ENCODE measurements at places on chromosomes 4 and X.

- DNase-seq, result no peak
These were observed at the start of gene FAM114A1 for GRCh38 chr4:38867478-38868058. Gene FAM114A1 (plus strand): TSS chr4:38867806. CDS start chr4:38878079, 10,273 bp downstream.

DNA sequence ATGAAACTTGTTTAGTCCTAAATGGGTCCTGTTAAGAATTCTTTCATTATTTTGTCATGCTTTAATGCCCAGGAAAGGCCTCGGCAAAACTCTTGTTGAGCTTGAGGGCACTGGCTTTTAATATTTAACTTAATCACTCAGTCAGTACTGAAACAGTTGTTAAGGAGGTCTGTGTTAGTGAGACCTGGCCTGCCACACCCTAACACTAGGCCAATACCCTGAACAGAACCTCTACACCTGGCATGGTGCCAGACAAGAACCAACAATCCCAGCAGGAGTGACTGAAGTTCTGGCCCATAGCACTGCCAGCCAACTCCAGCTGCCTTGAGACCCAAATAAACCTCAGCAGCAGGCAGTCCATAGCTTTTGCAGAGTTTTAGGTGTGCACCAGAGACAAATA is 85.7 kb upstream of the ITM2A start:
- no peak for DNase-seq

GRCh38 chr4:42750091-42750490 is 93.2 kb upstream of the ATP8A1 start:
- DNase-seq, result no peak

DNA sequence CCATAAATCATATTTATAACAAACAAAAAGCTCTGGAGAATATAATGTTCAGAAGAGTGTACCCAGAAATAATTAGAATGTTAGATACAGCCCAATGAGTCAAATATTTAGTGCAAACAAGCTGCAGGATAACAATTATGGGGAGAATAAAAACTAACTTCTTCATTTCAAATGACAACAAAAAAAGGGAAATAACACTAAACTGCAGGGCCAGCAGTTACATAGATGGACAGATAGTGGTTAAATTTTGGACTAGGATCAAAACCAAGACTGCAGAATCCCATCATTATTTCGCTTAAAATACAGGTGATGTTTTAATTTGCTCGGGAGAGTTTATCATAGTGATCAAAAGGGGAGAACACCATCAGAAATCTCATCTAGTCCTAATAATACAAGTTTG is 617 bp upstream of the GPR34 start:
- DNase-seq, result no peak

DNA sequence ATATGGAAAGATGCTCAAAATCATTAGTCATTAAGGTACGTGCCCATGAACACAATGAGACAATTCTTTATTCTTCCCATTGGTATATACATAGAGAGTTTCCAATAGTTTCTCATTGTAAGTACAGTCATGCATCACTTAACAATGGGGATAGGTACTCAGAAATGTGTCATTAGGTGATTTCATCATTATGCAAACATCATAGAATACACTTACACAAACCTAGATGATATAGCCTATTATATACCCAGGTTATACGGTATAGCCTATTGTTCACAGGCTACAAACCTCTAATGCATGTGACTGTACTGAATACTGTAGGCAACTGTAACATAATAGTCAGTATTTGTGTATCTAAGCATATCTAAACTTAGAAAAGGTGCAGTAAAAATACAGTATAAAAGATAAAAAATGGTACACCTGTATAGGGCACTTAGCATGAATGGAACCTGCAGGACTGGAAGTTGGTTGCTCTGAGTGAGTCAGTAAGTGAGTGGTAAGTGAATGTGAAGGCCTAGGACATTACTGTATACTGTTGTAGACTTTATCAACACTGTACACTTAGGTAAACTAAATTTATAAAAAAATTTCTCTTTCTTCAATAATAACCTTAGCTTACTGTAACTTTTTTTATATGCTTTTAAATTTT is 49.6 kb downstream of the KLHL13 start:
- DNase-seq, result no peak

DNA sequence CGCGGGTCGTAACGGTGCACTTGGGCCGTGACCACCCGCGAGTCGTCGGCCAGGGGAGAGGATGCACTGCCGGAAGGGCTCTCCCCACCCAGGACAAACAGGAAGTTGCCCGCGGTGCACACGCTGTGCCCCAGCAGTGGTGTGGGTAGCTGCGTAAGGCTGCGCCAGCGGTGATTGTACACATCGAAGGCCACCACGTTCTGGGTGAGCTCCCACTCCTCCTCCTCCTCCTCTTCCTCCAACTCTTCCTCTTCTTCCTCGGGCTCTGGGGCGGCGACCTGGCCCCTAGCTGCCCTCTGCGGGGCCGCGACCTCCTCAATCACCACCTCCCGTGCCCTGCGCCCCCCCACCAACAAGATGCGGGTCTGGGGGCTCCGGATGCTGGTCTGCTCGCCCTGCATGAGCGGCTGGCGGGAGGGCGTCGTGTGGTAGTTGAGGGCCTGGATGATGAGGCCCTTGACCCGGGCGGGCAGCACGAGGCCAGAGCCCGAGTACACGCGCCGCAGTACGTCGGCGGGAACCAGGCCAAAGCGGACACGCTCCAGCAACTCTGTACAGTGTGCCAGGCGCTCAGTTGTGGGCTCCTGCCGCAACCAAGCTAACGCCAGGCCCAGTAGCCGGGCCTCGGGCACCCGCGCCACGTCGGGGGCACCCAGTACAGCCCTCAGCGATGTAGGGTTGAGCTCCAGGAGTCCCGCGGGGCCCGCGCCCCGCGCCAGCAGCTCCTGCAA is 1.4 kb downstream of the KLHL34 start:
- DNase-seq, result no peak

DNA sequence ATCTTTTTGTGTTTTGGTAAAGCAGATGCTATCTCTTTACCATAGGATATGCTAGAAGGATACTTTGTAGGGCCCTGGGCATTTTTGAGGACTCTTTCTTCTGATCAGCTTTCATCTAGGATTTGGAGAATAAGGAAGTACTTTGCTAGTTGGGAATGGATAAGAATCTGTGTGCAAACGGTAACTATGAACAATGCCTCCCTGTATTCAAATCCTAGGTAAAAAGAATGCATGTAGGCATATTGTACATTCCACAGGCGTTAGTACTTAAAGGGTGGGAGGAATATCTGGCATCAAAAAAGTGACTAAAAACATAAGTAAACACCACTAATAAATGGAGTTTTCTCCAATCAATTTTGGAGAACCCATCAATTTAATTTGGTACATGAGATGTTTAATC is 59.7 kb downstream of the SH3BGRL start:
- DNase-seq, result no peak

DNA sequence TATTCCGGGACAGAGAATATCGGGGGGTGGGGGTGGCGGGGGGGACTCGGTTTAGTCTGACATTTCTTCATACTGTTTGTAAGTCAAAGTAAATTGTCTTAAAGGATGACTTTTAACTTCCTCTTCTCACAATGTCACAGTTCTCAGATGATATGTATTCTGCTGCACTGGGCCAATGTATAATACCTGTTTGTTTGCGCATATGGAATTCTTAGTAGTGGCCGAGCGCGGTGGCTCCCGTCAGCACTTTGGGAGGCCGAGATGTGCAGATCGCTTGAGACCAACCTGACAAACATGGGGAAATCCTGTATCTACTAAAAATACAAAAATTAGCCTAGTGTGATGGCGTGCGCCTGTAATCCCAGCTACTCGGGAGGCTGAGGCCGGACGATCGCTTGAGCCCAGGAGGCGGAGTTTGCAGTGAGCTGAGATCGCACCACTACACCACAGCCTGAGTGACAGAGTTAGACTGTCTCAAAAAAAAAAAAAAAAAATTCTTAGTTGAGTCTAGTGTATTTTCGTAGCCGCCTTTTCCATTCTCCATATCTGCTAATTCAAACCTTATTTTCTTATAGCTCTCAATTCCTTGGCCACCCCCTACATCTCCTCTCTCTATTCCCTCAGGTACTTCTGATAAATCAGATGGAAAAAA is 851 bp downstream of the POLR2B start:
- no peak for DNase-seq

DNA sequence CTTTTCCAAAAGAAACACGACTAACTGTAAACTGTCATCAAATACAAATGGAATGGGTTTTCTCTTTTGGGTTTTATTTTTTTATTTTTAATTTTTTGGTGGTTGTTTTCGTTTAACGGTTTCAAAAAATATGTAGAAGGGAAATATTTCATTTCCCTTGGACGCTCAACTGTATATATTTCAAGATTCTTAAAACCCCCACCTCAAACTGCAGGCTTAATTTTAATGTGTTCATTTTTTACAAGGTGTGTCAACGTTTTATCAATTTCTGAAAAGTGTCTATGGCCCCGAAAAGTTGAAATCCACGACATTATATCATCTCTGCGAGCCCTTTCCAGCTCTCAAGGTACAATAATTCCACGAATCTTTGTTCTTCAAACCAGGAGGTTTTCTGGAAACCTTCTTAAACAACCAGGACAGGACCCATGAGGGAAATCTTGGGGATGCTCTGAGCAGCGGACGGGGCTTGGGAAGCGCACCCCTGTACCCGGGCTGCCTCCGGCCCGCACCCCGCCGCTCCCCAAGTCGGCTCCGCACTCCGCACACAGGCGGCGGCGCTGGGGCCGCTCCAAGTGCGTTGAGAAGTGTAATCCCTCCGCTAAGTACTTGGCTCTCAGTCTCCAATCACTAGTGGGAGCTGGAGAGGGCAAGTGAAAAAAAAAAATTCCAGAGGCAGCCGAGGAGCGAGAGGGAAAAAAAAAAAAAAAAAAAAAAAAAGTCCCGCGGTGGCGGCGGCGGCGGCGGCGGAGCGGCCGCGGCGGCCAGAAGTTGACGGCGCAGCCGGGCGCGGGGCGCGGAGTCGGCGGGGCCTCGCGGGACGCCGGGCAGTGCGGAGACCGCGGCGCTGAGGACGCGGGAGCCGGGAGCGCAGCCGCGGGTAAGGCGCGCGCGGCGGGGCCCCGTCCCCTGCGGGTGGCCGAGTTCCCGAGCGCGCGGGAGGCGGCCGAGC is at the start of gene BMPR1B:
TSS of gene BMPR1B (plus strand) at position 764 of the 949 bp plus-strand sequence. CDS start 346,470 bp downstream, outside the sequence.
- no peak for DNase-seq

DNA sequence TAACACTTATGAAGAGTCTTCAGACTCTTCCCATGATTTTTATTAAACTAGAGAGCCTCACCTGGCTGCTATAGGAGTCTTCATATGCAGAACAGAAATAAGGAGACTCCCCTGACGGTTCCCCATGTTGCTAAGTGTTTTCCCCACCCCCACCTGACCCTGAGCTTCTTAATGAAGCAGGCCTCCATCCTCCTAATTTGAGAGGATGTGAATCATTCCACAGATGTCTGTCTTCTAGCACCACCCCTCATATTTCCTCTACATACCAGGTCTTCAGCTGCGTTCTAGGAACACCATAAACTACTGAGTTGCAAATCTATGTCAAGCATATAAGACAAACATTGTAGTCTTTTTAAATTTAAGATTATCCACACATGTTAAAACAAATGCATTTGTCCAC is 36.9 kb downstream of the RP2 start:
- no peak for DNase-seq

GRCh38 chr4:125243789-125244397 is 70.9 kb upstream of the FAT4 start:
- DNase-seq, result no peak

- DNase-seq, result no peak
These were observed 374.4 kb upstream of the NWD2 start for GRCh38 chr4:36870121-36870520.

- no peak for DNase-seq
These were observed 653.9 kb upstream of the AADAT start for GRCh38 chr4:170743633-170744032.

- no peak for DNase-seq
These were observed 121.8 kb upstream of the C1GALT1C1 start for GRCh38 chrX:120751683-120752082.

DNA sequence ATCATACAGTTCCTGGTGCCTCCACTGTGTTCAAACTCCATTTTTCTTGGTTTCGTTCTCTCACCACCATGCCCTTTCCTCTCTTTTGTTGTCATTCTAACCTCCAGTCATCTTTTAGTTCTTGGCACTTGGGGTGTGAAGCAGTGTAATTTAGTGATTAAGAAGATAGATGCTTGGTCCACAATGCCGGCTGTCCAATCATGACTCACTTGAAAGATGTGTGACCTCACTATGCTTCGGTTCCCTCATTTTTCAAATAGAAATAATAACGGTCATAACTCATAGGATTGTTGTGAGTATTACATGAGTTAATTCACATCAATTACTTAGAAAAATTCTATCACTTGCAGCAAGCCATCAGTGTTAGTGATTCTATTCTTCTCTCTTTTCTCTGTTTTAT is 327.8 kb downstream of the ADGRL3 start:
- no peak for DNase-seq

- no peak for DNase-seq
These were observed 164.9 kb downstream of the DTHD1 start for GRCh38 chr4:36446275-36446674.
